ENCODE measurements at places on chromosomes 4 and X.

DNA sequence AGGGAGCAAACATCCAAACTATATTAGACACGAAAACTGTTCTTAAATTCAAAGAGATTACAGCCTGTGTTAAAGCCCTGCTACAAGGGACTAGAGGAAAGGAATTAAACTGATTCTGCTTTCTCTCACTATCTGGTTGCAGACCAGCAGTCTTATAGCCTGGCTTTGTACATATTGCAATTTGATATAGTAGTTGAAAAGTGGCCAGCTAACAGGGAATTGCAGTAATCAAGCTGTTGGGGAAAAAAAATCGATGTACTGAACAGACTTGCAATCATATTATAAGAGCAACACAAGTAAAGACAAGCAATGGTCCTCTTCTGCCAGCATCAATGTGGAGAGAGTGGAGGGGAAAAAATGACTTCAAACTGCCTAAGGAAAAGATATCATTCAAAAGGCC is 364.4 kb upstream of the EPHA5 start:
- DNase-seq: no peak

GRCh38 chrX:31147175-31147574 is 75.3 kb upstream of the FTHL17 start:
- no peak for DNase-seq

GRCh38 chr4:78031417-78031950 is 25.6 kb upstream of the FRAS1 start:
- no peak for DNase-seq

DNA sequence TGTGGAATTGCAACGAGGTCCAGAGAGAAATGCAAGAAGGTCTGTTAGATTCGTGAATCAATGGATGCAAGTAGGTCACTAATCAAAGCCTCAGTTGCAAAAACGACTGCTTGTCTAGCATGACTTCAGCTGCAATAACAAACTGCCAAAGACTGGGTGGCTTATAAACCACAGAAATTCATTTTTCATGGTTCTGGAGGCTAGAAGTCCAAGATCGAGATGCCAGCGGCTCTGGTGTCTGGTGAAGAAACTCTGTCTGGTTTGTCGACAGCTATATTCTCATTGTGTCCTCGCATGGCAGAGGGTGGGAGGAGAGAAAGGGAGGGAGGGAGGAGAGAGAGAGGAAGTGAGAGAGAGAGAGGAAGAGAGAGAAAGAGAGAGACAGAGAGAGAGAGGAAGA is 114.7 kb downstream of the MXRA5 start:
- DNase-seq: no peak

DNA sequence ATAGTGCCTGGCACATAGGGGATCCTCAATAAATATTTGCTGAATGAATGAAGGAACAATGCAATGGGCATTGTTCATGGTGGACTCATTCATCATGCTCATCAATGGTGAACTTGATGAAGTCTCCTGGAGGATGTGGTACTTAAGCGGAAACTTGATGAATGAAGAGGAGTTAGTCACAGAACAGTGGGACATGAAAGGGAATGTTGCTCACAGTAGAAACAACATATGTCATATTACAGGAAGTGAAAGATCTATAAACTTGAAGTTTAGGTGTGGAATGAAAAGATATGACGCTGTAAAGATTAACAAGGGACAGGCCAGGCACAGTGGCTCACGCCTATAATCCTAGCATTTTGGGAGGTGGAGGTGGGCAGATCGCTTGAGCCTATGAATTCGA is 224.1 kb downstream of the PPP3CA start:
- no peak for DNase-seq

GRCh38 chr4:18042754-18043153 is 21.2 kb upstream of the LCORL start:
- DNase-seq: no peak

DNA sequence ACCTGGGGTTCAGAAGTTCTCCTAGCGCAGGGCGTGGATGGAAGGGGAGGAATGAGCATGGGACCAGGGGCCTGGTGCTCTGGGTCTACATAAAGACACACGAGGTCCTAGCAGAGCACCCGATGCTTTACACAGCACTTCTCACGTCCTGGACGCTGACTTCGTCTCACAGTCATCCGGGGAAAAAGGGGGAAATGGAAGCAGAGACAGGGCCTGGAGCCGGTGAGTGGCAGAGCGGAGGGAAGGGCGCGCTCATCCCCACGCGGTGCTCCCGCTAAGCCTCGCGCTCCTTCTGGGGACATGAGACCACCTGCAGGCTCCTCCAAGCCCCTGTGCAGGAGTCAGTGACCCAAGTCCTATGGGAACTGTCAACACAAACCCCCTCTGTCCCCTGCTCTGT is 157.7 kb downstream of the AFAP1 start:
- no peak for DNase-seq

DNA sequence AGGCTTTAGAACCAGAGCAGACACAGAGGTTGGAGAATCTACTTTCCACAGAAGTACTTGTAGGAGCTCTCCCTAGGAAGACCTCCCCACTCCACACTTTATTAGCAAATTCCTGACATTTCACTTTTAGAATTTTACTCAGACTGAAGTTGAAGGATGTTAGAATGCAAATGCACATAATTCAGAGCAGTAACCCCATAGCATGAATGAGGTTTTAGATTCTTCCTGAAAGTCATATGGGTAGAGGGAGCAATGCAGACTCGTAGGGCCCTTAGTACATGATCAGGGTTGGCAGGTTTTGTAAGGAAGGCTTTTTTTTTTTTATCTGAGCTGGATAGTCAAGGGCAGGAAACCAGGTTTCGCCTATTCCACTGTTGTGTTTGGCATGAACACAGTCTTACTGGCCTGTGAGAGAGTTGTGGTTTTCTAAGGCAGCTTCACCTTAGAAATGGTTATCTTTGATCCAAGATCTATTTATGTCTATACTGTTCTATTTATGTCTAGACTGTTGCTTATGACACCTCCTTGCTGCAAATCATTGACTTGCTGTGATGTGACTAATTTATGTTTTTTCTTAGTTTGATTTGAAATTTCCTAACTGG is 48.9 kb downstream of the SPATA18 start:
- no peak for DNase-seq

DNA sequence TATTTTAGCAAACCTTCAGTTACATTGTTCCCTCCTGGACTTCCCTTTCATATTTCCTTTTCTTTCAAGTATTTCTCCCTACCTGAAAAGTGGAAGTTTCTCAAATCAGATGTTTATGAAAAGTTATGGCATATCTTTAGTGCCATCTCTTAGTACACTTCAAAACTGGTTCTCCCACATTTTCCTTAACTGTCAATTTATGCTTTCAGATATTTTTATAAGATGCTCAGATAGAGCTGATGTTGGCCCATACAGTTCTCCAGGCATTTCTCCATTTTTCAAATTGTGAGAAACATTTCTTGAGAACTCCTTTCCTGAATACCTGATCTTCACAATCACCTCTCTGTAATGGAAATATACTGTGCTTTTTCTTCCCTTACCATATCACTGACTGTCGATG is 32.5 kb upstream of the AP1AR start:
- DNase-seq: no peak

DNA sequence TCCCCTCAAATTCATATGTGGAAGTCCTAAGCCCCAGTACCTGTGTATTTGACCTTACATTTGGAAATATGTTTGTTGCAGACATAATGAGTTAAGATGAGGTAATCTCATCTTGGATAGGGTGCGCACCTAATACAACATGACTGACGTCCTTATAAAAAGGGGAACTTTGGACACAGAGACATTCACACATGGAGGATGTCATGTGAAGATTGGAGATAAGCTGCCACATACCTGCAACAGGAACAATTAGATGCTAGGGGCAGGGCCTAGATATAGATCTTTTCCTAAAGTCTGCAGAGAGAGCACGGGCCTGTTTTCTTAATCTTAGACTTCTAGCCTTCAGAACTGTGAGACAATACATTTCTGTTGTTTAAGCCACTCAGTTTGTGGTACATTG is 162.5 kb downstream of the IL1RAPL2 start:
- DNase-seq: no peak

DNA sequence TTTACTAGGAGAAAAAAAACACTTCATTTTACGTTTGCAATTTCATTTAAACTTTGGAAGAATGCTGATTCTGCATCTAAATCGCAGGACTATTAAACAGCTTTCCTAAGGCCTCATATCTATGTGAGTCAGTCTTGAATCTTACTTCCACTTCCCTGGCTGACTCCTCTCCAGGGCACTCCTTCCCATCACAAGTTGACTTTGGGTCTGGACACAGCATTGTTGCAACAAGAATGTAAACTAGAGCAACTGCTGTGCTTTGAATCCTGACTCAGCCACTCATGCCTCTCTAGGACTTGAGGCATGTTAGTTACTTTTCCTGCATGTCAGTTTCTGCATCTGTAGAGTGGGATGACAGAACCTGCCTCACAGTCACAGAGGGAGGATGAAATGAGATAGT is 413.8 kb downstream of the FAT4 start:
- no peak for DNase-seq

Measured in activated CD4-positive, alpha-beta T cell treated with anti-CD3 and anti-CD28 coated beads, Interleukin-2, amount 10 ng/mL, durations not matched to agents 7 days and 5 days (primary cell).